ENCODE measurements at places on chromosomes 4 and X.

DNA sequence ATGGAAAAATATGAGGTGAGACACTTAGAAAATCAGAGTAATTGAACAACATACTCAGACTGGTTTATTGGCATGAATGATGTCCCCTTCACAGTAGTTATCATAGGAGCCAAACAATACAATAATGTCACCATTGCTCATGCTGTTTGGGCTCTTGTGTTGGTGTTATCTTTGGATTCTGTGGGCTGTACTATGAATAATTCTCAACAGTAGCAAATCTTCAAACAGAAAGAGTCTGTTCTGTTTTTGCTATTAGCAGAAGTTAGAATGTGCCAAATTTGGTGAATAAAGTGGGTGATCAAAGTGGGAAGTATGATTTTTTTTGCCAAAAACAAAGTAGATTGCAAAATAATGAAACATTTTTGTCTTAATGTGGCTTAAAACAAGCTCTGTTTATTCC is 58.3 kb downstream of the GRID2 start:
- DNase-seq = no peak

DNA sequence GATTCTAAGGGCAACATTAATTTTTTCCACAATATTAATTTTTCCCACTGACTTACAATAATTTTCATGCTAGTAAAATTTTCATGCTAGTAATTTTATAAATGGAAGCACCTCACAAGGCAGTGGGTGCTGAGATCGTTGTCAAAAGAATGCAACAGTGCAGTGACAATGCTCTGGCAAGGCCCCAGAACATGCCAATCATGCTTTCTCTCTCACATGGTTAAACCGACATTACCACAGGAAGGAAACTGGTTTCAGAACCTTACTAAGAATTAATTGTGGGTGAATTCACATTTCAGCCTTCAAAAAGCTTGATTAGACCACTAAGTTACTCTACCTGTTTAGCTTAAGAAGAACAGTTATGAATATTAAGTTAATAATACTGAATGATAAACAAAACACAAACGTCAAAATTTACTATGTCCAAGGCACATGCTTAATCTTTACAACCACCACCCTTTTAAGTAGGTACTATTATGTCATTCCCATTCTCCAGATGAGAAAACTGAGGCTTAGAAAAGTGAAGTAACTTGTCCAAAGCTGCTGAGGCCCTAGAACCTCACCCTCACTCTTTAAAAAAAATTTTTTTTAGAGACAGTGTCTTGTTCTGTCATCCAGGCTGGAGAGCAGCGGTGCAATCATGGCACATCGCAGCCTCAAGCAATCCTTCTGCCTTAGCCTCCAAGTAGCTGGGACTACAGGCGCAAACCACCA is 10.0 kb upstream of the OPHN1 start:
- no peak for DNase-seq

DNA sequence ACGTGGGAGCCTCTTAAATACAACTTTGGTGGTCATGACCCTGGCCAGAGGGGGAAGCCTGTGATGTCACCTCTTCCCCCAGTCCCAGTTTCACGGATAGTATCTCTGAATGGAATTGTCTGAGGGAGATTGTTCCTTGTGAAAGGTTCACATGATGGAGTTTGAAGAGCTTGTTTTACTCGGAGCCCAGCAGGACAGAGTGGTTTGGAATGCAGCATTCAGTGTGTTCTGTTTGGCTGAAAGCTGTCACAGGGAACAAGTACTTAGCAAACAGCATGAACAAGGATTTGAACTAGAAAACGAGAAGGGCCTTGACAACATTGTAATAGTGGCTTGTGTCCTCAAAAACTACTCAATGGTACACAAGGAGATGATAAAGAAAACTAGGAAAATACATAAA is 133.9 kb upstream of the CXorf66 start:
- DNase-seq = no peak

DNA sequence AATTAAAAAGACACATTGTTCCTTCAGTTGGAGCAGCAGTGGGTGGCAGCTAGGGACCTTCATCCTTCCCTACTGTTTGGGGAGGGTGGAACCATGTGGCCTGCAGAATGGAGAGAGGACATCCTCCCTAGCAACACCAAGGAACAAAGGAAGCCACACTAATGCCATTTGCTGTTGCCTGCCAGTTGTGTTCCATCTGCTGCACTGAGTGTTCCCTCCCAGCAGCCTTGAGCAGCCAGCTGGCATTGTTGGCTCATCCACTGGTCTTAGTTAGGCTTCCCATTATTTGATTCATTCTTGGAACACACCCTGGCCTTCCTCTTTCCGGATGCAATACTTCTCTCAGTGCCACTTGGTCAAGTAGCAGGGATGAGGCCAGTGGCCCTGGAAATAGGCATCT is 25.0 kb upstream of the HMGB3 start:
- no peak for DNase-seq

Data from T-cell (primary cell).